T-helper 2 cell treated with Interferon-gamma antibody and Interleukin-4, amounts not matched to agents 5 μg/mL and 100 μg/mL, for 36 hours (primary cell): ENCODE measurements at places on chromosomes 12 and 14.

GRCh38 chr14:31692376-31692781, 131.2 kb downstream of the NUBPL start:
- DNase-seq: no peak

GRCh38 chr12:1510056-1510812, 84.1 kb downstream of the FBXL14 start:
- no peak for DNase-seq

- DNase-seq: no peak
These were observed at the start of gene KRT75 for GRCh38 chr12:52434081-52434733. TSS of gene KRT75 (minus strand) at chr12:52434371. CDS start at chr12:52434304, 67 bp downstream.

DNA sequence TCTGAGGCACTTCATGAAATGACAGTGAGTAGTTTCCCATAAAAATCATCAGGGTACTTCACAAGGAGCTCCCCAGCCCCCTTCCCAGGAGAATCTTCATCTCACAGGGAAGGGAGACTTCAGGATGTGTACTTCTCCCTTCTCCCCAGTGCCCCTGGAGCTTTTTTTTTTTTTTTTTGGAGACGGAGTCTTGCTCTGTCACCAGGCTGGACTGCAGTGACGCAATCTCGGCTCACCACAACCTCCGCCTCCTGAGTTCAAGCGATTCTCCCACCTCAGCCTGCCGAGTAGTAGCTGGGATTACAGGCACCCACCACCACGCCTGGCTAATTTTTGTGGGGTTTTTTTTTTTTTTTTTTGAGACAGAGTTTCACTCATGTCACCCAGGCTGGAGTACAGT, 10.4 kb downstream of the ITPK1 start:
- DNase-seq: no peak

- no peak for DNase-seq
These were observed 30.9 kb downstream of the GPHB5 start for GRCh38 chr14:63287666-63288483.

- DNase-seq: peak; percentile 21
These were observed 193.5 kb upstream of the CNOT2 start for GRCh38 chr12:70049596-70050360.

- no peak for DNase-seq
These were observed 70.2 kb downstream of the SLC25A47 start for GRCh38 chr14:100393362-100393761.
